Stimulated activated naive B cell treated with anti-CD40 and anti-IgM and Interleukin-4, amounts not matched to agents 10 μg/mL and 1 μg/mL and 100 μg/mL, for 72 hours (primary cell): ENCODE measurements at places on chromosomes 16 and 17.

DNA sequence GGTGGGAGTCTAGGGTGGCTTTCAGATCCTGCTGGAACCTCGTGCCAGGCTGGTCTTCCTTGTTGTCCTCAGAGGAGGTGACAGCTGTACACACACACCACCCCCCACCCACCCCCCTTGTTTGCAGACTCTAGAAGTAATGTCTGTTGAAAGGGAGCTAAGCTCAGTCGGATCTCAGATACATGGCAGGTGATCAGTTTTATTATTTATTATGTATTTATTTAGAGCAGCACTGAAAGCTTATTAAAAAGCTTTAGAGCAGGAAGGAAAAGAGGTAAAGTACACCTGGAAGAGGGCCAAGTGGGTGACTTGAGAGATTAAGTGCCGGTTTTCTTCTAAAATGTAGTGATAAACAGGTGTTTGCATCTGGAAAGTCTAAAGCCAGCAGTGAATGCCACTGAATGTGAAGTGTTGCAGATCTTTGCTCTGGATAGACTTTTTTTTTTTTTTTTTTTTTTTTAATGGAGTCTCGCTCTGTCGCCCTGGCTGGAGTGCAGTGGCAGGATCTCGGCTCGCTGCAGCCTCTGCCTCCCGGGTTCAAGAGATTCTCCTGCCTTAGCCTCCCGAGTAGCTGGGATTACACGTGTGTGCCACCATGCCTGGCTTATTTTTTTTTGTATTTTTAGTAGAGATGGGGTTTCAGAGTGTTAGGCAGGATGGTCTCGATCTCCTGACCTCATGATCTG is 40.2 kb downstream of the FOXK2 start:
- no peak for DNase-seq

- no peak for DNase-seq
These were observed 96.6 kb downstream of the METRNL start for GRCh38 chr17:83175822-83176622.

GRCh38 chr17:67532326-67532871 is 155.3 kb downstream of the PITPNC1 start:
- DNase-seq: no peak

DNA sequence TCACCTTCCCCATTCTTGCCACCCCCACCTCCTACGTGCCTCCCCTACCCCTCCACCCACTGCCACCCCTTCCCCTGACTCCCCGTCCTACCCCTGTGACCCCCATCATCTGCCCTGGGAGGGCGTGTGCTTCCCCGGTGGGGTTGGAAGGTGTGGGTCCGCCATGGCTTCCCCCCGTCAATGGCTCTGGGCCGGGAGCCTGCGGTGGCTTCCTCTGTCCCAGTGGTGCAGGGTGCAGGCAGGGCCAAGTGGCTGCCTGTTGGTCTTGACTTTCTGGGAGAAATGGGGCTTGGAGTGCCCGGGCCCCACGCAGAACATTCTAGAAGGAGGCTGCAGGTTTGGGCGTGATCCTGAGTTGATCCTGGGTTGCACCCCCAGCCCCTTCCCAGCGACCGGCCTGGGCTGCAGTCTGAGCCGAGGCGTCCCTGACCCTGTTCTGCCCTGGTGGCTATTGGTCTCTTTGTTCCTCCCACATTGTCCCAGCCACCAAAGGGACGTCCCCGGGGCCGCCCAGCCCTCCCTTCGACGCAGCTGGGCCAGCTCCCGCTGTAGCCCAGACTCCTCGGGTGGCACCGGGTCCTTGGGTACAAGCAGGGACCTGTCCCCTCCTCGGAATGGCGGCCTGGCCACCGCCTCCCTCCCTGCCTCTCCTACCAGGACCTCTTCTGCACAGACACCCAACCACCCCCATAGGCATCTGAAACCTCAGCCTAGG is 25.7 kb downstream of the GSE1 start:
- DNase-seq: no peak

- no peak for DNase-seq
These were observed 65.3 kb upstream of the NFAT5 start for GRCh38 chr16:69500496-69500895.

DNA sequence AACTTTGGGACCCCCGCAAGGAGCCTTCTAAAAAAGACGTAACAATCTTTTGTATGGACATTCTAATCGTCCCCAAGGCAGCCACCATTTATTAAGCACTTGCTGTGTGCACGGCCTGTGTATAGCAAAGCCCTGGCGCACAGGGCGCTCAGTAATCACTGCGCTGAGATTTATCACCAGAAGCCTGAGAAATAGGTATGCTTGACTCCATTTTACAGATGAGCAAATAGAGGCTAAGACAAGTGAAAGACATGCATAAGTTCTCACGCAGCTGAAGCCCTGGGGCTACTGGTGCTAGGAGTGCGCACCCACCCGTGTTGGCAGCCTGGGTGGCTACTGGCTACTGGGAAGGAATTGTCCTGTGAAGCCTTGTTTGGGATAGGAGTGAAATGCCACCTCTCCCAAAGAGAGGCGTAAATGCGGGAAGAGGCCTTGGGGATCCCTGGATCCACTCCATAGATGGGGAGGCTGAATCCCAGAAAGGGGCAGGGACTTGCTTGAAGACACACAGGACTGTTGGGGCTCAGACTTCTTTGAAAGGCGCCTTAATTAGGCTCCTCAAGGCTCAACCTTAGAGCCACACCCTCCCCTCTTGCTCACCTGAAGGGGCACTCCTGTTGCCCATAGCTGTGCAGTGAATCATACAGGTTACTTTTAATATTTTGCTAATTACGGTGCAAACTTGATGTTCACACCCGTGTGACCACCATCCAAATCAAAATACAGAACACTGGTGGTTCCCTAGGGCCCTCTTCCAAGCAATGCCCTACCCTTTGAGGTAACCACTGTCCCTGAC is 634 bp upstream of the NATD1 start:
- no peak for DNase-seq

GRCh38 chr16:14576532-14576931 is 53.5 kb downstream of the PARN start:
- DNase-seq: no peak

DNA sequence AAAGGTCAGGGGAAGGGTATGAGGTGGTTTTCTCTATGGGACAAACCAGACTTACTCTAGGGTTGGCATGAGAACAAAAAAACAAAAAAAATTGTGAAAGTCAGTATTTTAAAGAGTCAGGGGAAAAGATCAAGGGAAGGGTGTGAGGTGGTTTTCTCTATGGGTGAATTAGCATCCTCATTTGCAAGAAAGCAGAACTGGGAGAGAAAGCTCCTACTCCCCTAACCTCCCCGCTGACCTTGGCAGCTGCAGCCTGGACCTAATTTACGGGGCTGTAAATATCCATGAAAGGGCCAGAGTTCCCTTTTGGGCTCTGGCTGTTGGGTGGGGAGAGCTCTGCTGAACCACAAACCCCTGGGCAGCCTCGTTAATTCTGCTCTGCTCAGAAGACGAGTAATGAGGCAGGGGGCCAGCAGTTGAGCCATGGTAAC is 10.6 kb downstream of the RHBDL3 start:
- DNase-seq: no peak

DNA sequence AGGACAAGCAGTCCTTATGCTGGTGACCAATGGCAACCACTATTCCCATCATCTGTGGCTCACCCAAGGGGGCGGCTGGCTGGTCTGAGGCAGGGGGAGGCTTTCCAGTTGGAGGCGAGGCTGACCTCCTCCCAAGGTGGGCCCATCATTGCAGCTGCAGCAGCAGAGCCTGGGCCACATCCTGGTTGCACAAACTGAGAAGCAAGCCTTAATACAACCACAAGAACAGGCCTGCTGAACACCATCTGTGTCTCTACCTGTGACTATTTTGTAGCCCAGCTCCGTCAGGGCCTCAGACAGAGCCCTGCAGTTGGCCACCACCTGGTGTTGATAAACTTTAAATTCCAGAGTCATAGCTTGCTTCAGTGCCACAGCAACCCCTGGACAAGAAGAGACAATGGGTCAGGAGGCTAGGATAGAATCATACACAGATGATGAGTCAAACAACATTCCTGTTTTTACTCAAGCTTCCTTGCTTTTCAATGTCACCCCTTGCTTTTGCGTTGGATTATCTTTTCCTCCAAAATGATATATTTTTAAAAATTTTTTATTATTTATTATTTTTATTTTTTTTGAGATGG is 17.9 kb downstream of the SMCR8 start:
- no peak for DNase-seq

DNA sequence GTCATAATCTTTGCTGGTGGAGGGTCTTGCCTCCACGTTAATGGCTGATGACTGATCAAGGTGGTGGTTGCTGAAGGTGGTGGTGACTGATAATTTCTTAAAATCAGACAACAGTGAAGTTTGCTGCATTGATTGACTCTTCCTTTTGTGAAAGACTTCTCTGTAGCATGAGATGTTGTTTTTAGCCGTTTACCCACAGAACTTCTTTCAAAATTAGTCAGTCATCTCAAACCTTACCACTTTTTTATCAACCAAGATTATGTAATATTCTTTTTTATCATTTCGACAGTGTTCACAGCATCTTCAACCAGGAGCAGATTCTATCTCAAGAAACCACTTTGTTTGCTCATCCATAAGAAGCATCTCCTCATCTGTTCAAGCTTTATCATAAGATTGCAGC is 5.9 kb downstream of the UQCRC2 start:
- DNase-seq: no peak

GRCh38 chr16:13081825-13082331 is 180.5 kb downstream of the SHISA9 start:
- no peak for DNase-seq
